Spleen (tissue), 13 donors: ENCODE measurements at places on chromosomes 11 and 22. TPM values are rescaled to one million over a fixed set of nuclear protein-coding genes. Genes with fewer than 3 reads are reported as not detected.

The CALCB gene
- total RNA-seq: 0.59 TPM

The SCGB1D2 gene
- not detected for total RNA-seq

The NXPE2 gene
- not detected for total RNA-seq

The ACR gene
- total RNA-seq: 1.2 TPM

The OR6A2 gene
- total RNA-seq: 0.39 TPM

The BAD gene
- 33.4 TPM for total RNA-seq

The UPK3A gene
- total RNA-seq: 0.79 TPM

The OVCH2 gene
- not detected for total RNA-seq

The SGSM1 gene
- total RNA-seq: 0.70 TPM

- no peak for DNase-seq
- no peak overlapping the region for H3K27ac ChIP-seq
- no peak overlapping the region for H3K4me3 ChIP-seq
- peaks cover 3% of the 10 kb centered on the region for H3K4me1 ChIP-seq
- peaks cover 74% of the 10 kb centered on the region for H3K36me3 ChIP-seq
- no peaks in the 10 kb centered on the region for H3K27me3 ChIP-seq
Measured at GRCh38 chr11:32602657-32603415, 19.2 kb downstream of the EIF3M start.

- DNase-seq: no peak
- H3K27me3 ChIP-seq: no peaks in the 10 kb centered on the region
- H3K27ac ChIP-seq: peak overlapping the region; percentile 67
- H3K36me3 ChIP-seq: no peaks in the 10 kb centered on the region
Measured at GRCh38 chr11:86473991-86474833, 99.5 kb downstream of the CCDC81 start.

- no peak overlapping the region for H3K27ac ChIP-seq
- H3K4me3 ChIP-seq: no peak overlapping the region
- H3K27me3 ChIP-seq: no peaks in the 10 kb centered on the region
- no peaks in the 10 kb centered on the region for H3K36me3 ChIP-seq
- DNase-seq: peak; percentile 49
Measured at GRCh38 chr11:126146454-126147192, 64.8 kb downstream of the RPUSD4 start.

GRCh38 chr11:432501-433100, 9.2 kb downstream of the ANO9 start:
- H3K27ac ChIP-seq: no peak overlapping the region
- H3K4me1 ChIP-seq: no peaks in the 10 kb centered on the region
- no peak overlapping the region for H3K4me3 ChIP-seq
- DNase-seq: no peak

DNA sequence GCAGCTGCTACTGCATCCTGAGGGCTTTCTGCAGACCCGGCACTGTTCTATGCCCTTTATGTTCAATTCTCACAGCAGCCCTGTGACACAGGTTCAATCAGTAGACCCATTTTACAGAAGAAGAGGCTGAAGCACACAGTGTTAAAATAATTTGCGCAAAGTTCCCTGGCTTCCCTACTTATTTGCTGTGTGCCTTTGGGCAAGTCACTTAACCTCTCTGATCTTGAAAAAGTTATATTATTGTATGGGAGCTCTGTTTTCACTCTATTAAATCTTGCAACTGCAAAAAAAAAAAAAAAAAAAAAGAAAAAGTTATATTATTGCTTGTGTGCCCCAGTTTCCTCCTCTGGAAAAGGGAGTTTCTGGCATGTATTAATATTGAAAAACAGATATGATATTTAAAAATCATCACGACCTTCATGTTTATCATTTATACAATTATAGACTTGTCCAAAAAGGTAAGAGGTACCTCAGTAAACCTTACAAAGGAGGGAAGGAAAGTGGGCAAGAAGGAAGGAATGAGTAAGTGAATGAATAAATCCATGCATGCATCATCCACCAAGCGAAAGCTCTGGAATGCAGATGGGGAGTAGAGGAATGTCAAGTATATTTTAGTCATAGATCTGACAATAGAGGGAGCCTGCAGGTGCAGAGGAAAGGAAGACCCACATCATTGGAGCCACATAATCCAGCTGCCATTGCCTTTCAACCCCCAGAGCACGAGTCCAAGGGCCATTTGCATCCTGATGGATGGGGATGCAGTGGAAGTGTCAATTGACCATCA, 21.2 kb upstream of the ISX start:
- no peaks in the 10 kb centered on the region for H3K36me3 ChIP-seq
- H3K27me3 ChIP-seq: no peaks in the 10 kb centered on the region
- DNase-seq: no peak

GRCh38 chr11:13137844-13138301, 128.8 kb downstream of the RASSF10 start:
- H3K36me3 ChIP-seq: no peaks in the 10 kb centered on the region
- H3K4me1 ChIP-seq: no peaks in the 10 kb centered on the region
- H3K4me3 ChIP-seq: no peak overlapping the region
- DNase-seq: no peak

DNA sequence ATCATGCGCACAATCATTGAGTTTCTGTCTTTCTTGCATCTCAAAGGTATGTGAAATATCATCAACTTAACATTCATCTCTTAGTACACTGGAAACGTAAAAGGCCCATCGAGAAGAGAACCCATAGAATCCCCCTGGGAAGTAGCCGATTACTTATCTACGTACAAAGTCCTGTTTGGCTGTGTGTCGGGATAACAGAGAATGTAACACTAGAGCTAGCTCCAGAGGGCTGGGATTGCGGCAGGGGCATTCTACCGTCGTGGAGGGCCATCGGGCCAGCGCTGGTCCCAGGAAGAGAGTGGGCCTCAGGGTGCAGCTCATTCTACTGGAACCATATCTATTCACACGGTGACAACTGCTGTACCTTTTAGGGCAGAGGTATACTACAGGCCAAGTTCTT, 4.5 kb downstream of the GAL start:
- H3K4me1 ChIP-seq: peaks cover 3% of the 10 kb centered on the region
- H3K27me3 ChIP-seq: peaks cover 4% of the 10 kb centered on the region
- no peak overlapping the region for H3K4me3 ChIP-seq
- DNase-seq: no peak
- no peak overlapping the region for H3K27ac ChIP-seq
- H3K36me3 ChIP-seq: no peaks in the 10 kb centered on the region

DNA sequence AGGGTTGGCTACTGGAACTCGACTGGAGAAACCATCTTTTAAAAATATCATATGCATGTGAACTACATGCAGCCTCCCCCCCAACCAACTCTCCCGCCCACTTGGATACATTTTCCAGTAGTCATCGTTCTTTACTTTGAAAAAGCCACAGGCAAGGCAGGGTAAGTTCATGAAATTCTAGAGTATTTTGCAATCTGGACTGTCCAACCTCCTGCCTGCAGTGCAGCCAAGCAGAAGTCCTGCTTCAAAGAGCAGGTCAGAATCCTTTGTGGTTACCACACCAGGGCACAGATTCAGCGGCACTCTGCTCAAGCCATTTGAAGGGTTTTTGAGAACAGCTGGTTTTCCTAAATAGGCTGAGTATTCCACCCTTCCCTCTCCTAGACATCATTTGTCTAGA, 12.1 kb downstream of the ELF5 start:
- peaks cover 14% of the 10 kb centered on the region for H3K4me1 ChIP-seq
- H3K27me3 ChIP-seq: no peaks in the 10 kb centered on the region
- no peaks in the 10 kb centered on the region for H3K36me3 ChIP-seq

GRCh38 chr11:126686938-126687337, 313.6 kb downstream of the KIRREL3 start:
- H3K4me1 ChIP-seq: no peaks in the 10 kb centered on the region
- DNase-seq: no peak
- no peak overlapping the region for H3K4me3 ChIP-seq
- no peak overlapping the region for H3K27ac ChIP-seq

DNA sequence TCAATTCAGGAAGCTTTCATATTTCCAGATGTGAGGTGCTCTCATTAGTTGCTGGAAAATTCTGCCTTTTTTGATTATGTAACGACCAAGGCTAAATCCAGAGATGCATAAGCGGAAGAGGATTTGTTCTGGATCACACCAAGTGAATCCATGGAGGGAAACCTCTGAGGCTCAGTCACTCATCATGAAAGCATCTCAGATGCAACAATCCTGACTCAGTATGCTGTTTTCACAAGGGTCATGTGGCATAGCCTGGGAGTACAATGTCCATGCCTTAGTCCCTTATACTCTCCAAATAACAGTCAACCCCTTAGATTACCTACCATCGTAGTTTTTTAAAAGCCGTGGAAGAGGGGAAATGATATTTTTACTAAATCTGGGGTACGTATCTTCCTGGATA, 445.6 kb downstream of the NTM start:
- no peaks in the 10 kb centered on the region for H3K4me1 ChIP-seq
- H3K27me3 ChIP-seq: no peaks in the 10 kb centered on the region
- no peaks in the 10 kb centered on the region for H3K36me3 ChIP-seq
- no peak overlapping the region for H3K27ac ChIP-seq
- H3K4me3 ChIP-seq: no peak overlapping the region
- DNase-seq: no peak

- DNase-seq: no peak
- H3K27me3 ChIP-seq: no peaks in the 10 kb centered on the region
- H3K4me1 ChIP-seq: peaks cover 91% of the 10 kb centered on the region
- H3K27ac ChIP-seq: no peak overlapping the region
Measured at GRCh38 chr22:39530692-39531331, 1.7 kb downstream of the RPS19BP1 start.
